ENCODE measurements at places on chromosomes 5 and 9. TPM values are rescaled to one million over a fixed set of nuclear protein-coding genes. Genes with fewer than 3 reads are reported as not detected.

The DMRTA1 gene
- not detected for total RNA-seq

The TAF11L3 gene
- not detected for total RNA-seq

The PAPPA gene
- not detected for total RNA-seq

The EEIG1 gene
- 477 TPM for total RNA-seq

The FOXI1 gene
- total RNA-seq: not detected

DNA sequence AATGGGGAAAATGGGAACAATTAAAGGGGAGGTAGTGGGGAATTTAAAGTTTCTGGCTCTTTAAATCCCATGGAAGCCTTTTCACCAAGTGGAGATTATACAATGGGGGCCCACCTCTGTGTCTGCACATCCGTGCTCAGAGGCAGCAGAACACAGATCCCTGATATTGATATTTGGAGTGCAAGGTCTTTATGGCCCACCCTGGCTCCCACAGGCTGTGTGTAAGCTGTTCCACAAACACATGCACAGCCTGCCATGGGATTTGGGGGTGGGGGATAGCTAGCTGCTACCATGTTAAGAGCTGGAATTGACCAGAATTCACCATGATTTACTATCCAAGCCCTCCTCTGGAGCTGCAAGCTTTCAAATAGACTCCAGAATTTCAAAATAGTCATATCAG lies 55.9 kb downstream of the RASGEF1C start:
- peaks cover 12% of the 10 kb centered on the region for H3K27me3 ChIP-seq
- no peaks in the 10 kb centered on the region for H3K36me3 ChIP-seq
- no peak for DNase-seq
- no peak overlapping the region for H3K4me3 ChIP-seq
- no peak overlapping the region for H3K27ac ChIP-seq
- no peaks in the 10 kb centered on the region for H3K4me1 ChIP-seq

DNA sequence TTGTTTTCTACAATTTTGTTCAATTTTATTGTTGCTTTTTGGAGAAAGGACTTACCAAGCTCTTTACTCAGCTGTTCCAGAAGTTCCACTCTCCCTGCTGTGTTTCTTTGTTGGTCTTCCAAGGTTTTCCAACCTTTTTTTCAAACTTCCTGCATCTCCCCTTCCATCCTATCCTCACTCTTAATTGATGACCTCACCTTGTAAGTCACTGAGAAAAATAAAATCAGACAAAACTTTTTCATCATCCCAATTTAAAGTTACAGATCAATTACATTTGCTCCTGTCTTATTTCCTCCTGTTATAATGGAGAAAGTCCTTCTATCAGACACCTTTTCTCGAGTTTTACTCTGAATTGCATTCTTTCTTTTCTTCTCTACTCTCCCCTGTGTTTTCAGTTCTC lies 121.1 kb downstream of the DMXL1 start:
- peaks cover 9% of the 10 kb centered on the region for H3K4me1 ChIP-seq
- H3K36me3 ChIP-seq: peaks cover 9% of the 10 kb centered on the region
- no peaks in the 10 kb centered on the region for H3K27me3 ChIP-seq
- DNase-seq: no peak
- H3K27ac ChIP-seq: no peak overlapping the region
- H3K4me3 ChIP-seq: no peak overlapping the region

DNA sequence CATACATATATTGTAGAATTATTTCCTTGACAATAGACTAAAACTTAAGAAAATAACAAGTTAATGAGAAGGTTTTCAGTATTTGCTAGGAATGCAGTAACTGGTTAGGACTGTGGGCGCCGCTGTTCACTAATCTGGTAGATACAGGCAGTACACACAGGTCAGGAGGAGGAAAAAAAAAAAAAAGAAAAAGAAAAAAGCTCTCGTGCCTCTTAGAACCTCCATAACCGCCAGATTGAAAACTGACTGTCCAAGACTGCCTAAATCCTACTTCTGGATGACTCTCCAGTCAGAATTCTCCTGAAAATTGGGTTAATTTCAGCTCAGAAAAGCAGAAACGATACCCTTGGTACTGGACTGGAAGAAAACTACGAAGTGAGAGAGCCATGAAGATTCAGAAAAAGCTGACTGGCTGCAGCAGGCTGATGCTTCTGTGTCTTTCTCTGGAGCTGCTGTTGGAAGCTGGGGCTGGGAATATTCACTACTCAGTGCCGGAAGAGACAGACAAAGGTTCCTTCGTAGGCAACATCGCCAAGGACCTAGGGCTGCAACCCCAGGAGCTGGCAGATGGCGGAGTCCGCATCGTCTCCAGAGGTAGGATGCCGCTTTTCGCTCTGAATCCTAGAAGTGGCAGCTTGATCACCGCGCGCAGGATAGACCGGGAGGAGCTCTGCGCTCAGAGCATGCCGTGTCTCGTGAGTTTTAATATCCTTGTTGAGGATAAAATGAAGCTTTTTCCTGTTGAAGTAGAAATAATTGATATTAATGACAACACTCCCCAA lies at the start of gene PCDHGA1:
TSS of gene PCDHGA1 (plus strand) at position 216 of the 782 bp plus-strand sequence.
- no peak within 1 kb of the TSS for H3K4me3 ChIP-seq
- no peak within 1 kb of the TSS for H3K27ac ChIP-seq
- H3K36me3 ChIP-seq: peaks cover 2% of the 10 kb centered on the region
- H3K4me1 ChIP-seq: peaks cover 6% of the 10 kb centered on the region
- H3K27me3 ChIP-seq: peaks cover 43% of the 10 kb centered on the region

- no peaks in the 10 kb centered on the region for H3K36me3 ChIP-seq
- H3K4me1 ChIP-seq: no peaks in the 10 kb centered on the region
- H3K27me3 ChIP-seq: no peaks in the 10 kb centered on the region
- no peak overlapping the region for H3K4me3 ChIP-seq
- no peak for DNase-seq
Observed at GRCh38 chr9:74526215-74526614, 29.1 kb downstream of the RORB start.

GRCh38 chr5:180832638-180833068 lies 28.4 kb downstream of the ZFP62 start:
- peak; percentile 70 for DNase-seq
- no peaks in the 10 kb centered on the region for H3K27me3 ChIP-seq
- peak overlapping the region; percentile 96 for H3K27ac ChIP-seq
- H3K4me1 ChIP-seq: peaks cover 39% of the 10 kb centered on the region
- peaks cover 71% of the 10 kb centered on the region for H3K36me3 ChIP-seq
- peak overlapping the region; percentile 92 for H3K4me3 ChIP-seq

- H3K4me3 ChIP-seq: no peak overlapping the region
- no peak for DNase-seq
- H3K36me3 ChIP-seq: no peaks in the 10 kb centered on the region
- H3K27me3 ChIP-seq: peaks cover 18% of the 10 kb centered on the region
- H3K4me1 ChIP-seq: no peaks in the 10 kb centered on the region
- H3K27ac ChIP-seq: no peak overlapping the region
Observed at GRCh38 chr5:1660511-1660910, 136.8 kb upstream of the LPCAT1 start.

- no peak overlapping the region for H3K4me3 ChIP-seq
- no peak overlapping the region for H3K27ac ChIP-seq
- no peaks in the 10 kb centered on the region for H3K27me3 ChIP-seq
- no peaks in the 10 kb centered on the region for H3K4me1 ChIP-seq
Observed at GRCh38 chr5:65916636-65917035, 9.7 kb upstream of the ERBIN start.

- DNase-seq: no peak
- H3K4me1 ChIP-seq: peaks cover 45% of the 10 kb centered on the region
- H3K4me3 ChIP-seq: no peak overlapping the region
- H3K27me3 ChIP-seq: peaks cover 3% of the 10 kb centered on the region
- no peak overlapping the region for H3K27ac ChIP-seq
- H3K36me3 ChIP-seq: no peaks in the 10 kb centered on the region
Observed at GRCh38 chr9:94864862-94865509, 138.5 kb downstream of the AOPEP start.

- no peak overlapping the region for H3K4me3 ChIP-seq
- no peaks in the 10 kb centered on the region for H3K36me3 ChIP-seq
- no peaks in the 10 kb centered on the region for H3K27me3 ChIP-seq
- no peaks in the 10 kb centered on the region for H3K4me1 ChIP-seq
Observed at GRCh38 chr5:120443607-120444006, 20.5 kb upstream of the PRR16 start.
